K562 (cell line): ENCODE measurements at places on chromosomes 2 and 18. TPM values are rescaled to one million over a fixed set of nuclear protein-coding genes. Genes with fewer than 3 reads are reported as not detected.
A peak's percentile ranks its signal among the peaks of the same experiment; 100 is the strongest.

GRCh38 chr18:6781142-6781714 is 51.7 kb downstream of the ARHGAP28 start:
- no peak overlapping the region for H3K4me3 ChIP-seq
- no peaks in the 10 kb centered on the region for H3K36me3 ChIP-seq
- peaks cover 3% of the 10 kb centered on the region; the same call in 1 of the 3 replicates for H3K4me1 ChIP-seq
- H3K27ac ChIP-seq = no peak overlapping the region
- H3K27me3 ChIP-seq = 0 out of 2 replicates have a peak, but pooled peaks cover 4% of the 10 kb centered on the region
- peak; percentile 26 for DNase-seq

DNA sequence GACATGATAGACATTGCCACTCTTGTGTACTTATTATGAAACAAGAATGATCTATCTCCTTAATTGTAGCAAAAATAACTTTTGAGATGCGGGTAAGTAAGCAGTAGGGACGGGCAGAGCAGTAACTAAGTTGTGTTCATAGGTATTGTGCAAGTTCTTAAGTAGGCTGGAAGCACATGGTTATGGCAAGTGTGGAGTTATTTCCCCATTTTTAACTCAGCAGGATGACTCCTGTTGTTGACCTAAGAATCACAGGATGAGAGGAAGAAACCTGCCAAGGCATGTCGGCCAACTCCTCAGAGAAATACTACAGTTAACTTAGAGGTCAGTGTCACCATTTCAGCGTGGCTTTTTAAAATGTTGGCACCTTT is 51.1 kb upstream of the FN1 start:
- H3K4me3 ChIP-seq = no peak overlapping the region
- H3K4me1 ChIP-seq = no peaks in the 10 kb centered on the region
- no peaks in the 10 kb centered on the region for H3K36me3 ChIP-seq
- H3K27ac ChIP-seq = no peak overlapping the region

The TWSG1 gene
- 16.6 TPM in 2 replicates for polyA plus RNA-seq

DNA sequence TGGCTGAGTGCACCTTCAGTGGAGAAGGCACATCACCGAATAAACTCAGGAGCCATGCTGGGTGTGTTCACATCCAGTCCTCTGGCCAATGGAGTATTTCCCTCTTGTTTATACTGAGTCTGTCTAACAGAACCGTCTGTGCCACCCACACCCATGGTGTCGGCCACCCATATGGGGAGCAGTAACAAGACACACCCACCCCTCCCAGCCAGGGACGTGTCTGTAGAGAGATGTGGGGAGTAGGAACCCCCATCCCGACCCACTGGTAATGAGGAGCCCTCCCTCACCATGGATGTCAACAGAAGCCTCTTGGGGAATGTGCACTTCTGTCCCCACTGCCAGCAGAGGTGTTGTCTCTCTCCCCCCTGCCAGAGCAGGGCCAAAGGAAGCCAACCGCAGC is 37.1 kb downstream of the KCNG2 start:
- no peak for DNase-seq
- H3K4me1 ChIP-seq = no peaks in the 10 kb centered on the region
- H3K27ac ChIP-seq = no peak overlapping the region

The GPR45 gene
- polyA plus RNA-seq = not detected in 2 replicates

DNA sequence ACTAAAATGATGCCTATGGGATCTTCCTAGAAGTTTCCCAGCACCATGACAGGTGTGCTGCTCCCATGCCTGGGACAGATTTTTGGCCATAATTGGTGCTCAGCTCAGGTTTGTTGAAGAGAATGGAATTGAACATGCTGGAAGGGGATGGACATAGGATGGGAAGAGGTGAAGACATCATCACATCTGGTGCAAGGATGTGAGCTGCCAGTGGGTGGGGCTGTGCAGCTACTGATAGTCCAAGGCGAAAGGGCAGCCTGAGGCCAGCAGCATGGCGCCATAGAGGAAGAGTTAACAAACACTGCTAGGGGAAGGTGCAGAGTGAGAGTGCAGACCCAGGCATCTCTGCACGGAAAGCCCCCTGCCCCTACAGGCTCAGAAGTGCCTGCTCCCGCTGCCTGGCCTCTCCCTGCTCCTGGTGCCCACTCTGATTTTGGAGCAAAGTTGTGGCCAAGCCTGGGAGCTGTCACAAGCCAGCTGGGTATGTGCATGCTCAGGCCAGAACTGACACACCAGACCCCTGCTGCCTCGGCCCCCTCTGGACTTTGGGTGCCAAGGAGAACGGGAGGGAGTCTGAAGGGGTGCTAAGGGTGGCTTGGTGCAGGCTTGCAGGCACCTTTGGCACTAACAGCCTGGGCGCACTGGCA is 178.6 kb downstream of the ZBTB7C start:
- no peaks in the 10 kb centered on the region for H3K27me3 ChIP-seq
- no peaks in the 10 kb centered on the region for H3K4me1 ChIP-seq
- H3K4me3 ChIP-seq = no peak overlapping the region
- peak; percentile 38 for DNase-seq

DNA sequence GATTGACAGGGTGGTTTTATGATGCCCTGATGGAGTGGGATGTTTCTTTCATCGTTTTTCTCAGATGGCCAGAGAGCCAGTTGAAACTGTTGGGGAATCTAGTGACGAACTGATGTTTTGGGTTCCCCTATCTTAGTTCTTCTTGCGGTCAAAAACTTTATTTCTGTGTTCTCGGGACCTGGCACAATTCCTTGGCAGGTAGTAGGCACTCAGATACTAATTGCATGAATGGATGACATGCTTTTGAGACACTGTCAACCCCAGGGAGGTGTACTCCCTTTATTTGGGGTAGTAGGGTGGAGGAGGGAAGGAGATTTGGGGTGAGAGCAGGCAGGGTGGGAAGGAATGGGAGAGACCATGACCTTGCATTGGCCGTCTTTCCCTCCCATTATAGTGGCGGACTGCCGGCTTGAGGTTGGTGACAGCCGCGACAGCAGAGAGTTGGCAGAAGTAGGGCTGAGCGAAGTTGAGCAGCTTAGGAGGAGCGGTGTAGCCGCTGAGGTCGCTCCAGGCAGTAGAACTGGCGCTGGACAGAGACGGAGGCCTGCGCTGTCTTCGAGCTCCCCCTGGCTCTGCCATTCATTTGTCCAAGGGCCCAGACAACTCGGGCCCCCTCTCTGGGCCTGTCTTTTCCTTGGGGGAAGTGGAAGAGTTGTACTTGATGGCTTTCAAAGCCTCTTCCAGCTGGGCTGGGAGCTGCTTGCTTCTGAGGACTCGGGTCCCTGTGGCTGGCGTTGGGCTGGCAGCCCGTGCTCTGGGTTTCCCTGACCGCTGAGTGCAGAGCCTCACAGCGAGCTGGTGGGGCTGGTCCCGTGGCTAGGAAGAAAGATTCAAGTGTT is 2.6 kb downstream of the TET3 start:
- DNase-seq = no peak
- no peaks in the 10 kb centered on the region for H3K27me3 ChIP-seq
- H3K4me3 ChIP-seq = peak overlapping the region; percentile 38
- H3K4me1 ChIP-seq = peaks cover 49% of the 10 kb centered on the region

DNA sequence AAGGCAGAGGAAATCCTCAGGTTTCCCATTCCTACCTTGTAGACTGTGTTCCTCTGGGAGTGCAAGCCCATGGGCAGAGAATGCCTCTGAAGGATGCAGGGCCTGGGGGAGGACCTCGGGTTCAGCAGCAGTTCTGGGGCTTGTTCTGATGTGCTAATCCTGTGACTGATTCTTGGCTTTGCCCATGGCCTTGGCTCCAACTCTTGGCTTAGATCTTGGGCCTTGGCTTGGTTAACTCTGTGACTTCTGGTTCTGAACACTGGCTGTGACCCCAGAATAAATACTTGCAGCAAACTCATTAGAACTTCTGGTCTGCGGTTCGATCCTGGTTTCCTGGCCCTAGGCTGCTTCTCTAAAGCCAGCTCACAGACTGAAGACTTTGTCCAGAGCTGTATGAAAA is 366.9 kb upstream of the ZEB2 start:
- no peak for DNase-seq
- H3K27ac ChIP-seq = no peak overlapping the region
- H3K4me1 ChIP-seq = peaks cover 16% of the 10 kb centered on the region; the same call in 2 of the 3 replicates
- H3K36me3 ChIP-seq = no peaks in the 10 kb centered on the region
- no peaks in the 10 kb centered on the region for H3K27me3 ChIP-seq
- H3K4me3 ChIP-seq = no peak overlapping the region

DNA sequence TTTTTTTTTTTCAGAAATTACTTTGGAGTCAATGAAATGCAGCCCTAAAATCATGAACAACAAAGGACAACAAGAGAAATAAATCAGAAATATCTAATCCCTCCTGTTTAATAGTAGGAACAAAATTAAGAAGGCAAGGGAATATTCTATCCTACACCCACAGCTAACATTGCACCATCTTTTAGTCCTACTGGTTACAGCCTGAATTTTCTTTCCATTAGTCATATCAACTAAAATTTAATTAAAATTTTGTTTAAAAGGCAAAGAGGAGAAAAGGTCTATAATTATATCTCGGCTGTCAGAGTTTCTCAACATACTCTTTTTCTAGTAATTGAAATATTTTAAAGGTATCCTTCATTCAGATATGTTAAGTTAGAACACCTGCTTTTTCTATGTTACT is 61.9 kb downstream of the DTNA start:
- no peaks in the 10 kb centered on the region for H3K4me1 ChIP-seq
- H3K27ac ChIP-seq = no peak overlapping the region
- H3K4me3 ChIP-seq = no peak overlapping the region
- H3K36me3 ChIP-seq = no peaks in the 10 kb centered on the region
- no peaks in the 10 kb centered on the region for H3K27me3 ChIP-seq

GRCh38 chr18:32760391-32760790 is 12.4 kb downstream of the KLHL14 start:
- H3K27ac ChIP-seq = no peak overlapping the region
- no peak for DNase-seq
- H3K36me3 ChIP-seq = no peaks in the 10 kb centered on the region
- no peaks in the 10 kb centered on the region for H3K27me3 ChIP-seq

The AGXT gene
- not detected in 2 replicates for polyA plus RNA-seq

GRCh38 chr2:118687698-118688097 is 159.8 kb downstream of the EN1 start:
- no peak overlapping the region for H3K4me3 ChIP-seq
- no peak overlapping the region for H3K27ac ChIP-seq
- DNase-seq = no peak
- H3K4me1 ChIP-seq = no peaks in the 10 kb centered on the region; the same call in 1 of the 2 replicates
- no peaks in the 10 kb centered on the region for H3K27me3 ChIP-seq

- H3K36me3 ChIP-seq = no peaks in the 10 kb centered on the region
- peaks cover 85% of the 10 kb centered on the region for H3K27me3 ChIP-seq
- H3K27ac ChIP-seq = no peak overlapping the region
- H3K4me1 ChIP-seq = peaks cover 19% of the 10 kb centered on the region
These were observed 2.3 kb upstream of the MAL start for GRCh38 chr2:95023222-95023597.

DNA sequence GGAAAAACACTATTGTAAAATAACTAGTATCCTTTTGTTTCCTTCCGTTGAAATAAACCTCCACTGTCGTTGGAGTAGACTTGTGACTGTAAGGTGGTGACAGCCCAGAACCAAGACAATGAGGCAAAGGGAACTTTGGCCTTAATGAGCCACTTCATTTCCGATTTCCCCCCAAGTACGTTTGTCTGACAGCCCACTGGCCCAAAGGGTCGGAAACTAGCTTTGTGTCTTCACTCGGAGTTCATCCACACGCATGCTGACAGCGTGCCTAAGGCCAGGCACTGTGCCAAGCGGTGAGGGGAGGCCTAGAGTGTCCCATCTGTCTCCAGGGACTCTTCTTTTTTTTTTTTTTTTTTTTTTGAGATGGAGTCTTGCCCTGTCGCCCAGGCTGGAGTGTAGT is 21.0 kb downstream of the HJURP start:
- no peak overlapping the region for H3K4me3 ChIP-seq
- H3K4me1 ChIP-seq = peaks cover 5% of the 10 kb centered on the region
- no peak overlapping the region for H3K27ac ChIP-seq
- no peaks in the 10 kb centered on the region for H3K27me3 ChIP-seq
- H3K36me3 ChIP-seq = peaks cover 43% of the 10 kb centered on the region; the same call in 2 of the 3 replicates

The ACADL gene
- polyA plus RNA-seq = not detected in 2 replicates

- H3K27me3 ChIP-seq = no peaks in the 10 kb centered on the region
- no peak overlapping the region for H3K4me3 ChIP-seq
- no peak overlapping the region for H3K27ac ChIP-seq
- H3K4me1 ChIP-seq = no peaks in the 10 kb centered on the region
- no peaks in the 10 kb centered on the region for H3K36me3 ChIP-seq
- DNase-seq = no peak
These were observed 250.8 kb upstream of the ZEB2 start for GRCh38 chr2:144770616-144771230.

DNA sequence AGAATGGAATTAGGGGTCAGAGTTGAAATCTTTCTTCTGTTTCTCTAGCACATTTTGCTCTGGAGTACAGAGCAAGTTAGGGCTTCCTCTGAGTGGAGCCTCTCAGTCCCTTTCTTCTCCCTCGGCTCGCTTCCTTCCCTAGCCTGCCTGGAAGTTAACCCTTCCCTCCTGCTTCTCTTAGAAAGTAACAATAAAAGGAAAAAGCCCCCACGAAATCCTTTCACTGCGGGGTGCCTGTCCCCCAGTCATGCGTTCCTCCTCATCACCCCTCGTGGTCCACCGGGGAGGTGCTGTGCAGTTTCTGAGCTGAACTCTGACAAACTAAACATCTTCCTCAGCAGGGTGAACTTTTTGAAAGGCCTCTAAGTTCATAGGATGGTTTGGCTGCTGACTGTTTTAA is 2.0 kb downstream of the IGFBP2 start:
- no peaks in the 10 kb centered on the region for H3K36me3 ChIP-seq
- H3K27me3 ChIP-seq = peaks cover 40% of the 10 kb centered on the region
- no peak for DNase-seq
- no peak overlapping the region for H3K4me3 ChIP-seq
- H3K27ac ChIP-seq = no peak overlapping the region
- H3K4me1 ChIP-seq = no peaks in the 10 kb centered on the region; the same call in 1 of the 2 replicates

DNA sequence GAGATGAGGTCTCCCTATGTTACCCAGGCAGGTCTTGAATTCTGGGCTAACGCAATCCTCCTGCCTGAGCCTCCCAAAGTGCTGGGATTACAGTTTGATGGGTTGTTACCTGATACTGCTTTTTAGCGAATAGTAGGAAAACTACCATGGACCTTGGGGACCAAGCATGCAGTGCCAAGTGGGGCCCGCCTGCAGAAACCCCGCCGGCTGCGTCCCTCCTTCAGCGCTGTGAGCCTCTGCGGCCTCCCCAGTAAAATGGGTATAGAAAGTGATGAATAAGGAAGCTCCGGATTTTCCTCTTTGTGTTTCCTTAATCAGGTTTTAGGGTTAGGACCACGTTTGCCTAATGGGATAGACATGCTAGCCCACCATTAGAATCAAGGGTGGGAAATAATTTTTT is 30.4 kb downstream of the RAMP1 start:
- no peaks in the 10 kb centered on the region; the same call in 2 of the 3 replicates for H3K4me1 ChIP-seq
- H3K27me3 ChIP-seq = no peaks in the 10 kb centered on the region
- no peak for DNase-seq

The NR4A2 gene
- polyA plus RNA-seq = 2.5 and 3.2 TPM in 2 replicates
